ENCODE measurements at places on chromosomes 4 and X. TPM values are rescaled to one million over a fixed set of nuclear protein-coding genes. Genes with fewer than 3 reads are reported as not detected.

MAGEB6 gene
- total RNA-seq: not detected

FGF16 gene
- total RNA-seq: not detected

PNMA6F gene
- not detected for total RNA-seq

ERAS gene
- total RNA-seq: not detected

PDE5A gene
- total RNA-seq: 3.0 TPM

DNA sequence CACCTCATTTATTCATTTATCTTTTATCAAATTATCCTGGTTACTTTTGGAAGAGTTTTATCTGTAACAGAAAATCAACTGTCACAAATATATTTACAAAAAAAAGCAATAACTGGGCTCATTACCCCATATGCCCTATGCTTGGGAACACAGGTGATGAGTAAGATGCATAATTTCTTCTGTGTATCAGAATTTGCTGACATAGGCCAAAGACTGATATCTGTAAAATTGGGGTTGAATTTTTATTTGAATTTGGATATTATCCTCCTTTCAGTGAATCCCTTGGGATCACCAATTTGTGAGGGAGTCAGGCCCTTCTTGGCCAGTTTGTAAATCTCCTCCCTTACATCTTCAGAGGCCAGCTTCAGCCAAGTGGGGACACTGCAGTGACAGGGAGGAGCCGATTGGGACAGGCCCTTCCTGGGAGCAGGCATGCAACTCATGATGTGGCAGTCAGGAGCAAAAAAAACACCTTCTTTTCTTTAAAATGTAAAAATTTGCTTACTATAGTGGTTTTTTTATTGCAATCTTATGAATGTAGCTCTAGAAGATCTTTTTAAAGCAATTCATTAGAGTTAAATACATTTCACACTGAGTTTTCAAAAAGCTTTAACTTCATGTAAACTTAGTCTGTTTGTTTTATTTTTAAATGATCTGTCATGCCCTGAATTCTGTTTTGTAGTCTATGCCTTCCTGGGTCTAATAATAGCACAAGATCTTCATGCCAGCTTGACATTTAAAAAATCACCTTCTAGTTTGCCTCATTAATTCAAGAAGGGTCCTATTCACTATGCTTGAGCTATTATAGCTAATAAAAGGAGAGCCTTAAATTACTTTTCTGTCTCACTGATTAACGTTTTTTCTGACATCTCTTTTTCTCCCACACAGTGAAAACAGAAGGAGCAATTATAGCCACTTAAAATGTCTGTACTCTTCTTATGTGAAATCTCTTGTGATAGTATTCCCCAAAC lies 136.6 kb upstream of the SPRY1 start:
- H3K27ac ChIP-seq: no peak overlapping the region
- H3K4me3 ChIP-seq: no peak overlapping the region
- H3K4me1 ChIP-seq: no peaks in the 10 kb centered on the region

DNA sequence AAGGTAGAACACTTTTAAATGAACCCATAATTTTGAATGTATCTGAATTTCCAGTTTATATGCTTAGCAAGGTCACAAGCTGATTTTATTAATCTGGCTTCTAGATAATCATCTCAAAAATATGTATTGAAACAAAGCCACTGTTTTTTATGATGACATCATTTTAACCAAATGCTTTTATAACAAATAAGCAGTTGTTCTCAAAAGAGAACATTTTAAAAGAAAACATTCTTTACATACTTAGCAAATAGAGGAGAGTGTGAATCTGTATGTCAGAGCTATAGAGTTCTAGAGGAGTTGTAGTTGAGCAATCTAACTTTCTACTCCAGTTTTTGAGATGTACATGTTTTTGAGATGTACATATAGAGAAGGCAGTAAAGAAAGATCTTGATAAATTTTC lies 42.5 kb downstream of the LAMP2 start:
- no peak overlapping the region for H3K4me3 ChIP-seq
- no peaks in the 10 kb centered on the region for H3K4me1 ChIP-seq
- H3K27me3 ChIP-seq: no peaks in the 10 kb centered on the region
- H3K36me3 ChIP-seq: no peaks in the 10 kb centered on the region
- no peak for DNase-seq
- H3K27ac ChIP-seq: no peak overlapping the region

GRCh38 chr4:14652522-14652921 lies 349.8 kb upstream of the CPEB2 start:
- H3K27ac ChIP-seq: no peak overlapping the region
- H3K27me3 ChIP-seq: no peaks in the 10 kb centered on the region
- no peaks in the 10 kb centered on the region for H3K36me3 ChIP-seq

- peak overlapping the region; percentile 88 for H3K27ac ChIP-seq
- H3K4me3 ChIP-seq: peak overlapping the region; percentile 10
- no peaks in the 10 kb centered on the region for H3K27me3 ChIP-seq
- peaks cover 57% of the 10 kb centered on the region for H3K4me1 ChIP-seq
Observed at GRCh38 chr4:99436976-99437722, 2.0 kb upstream of the ADH7 start.

DNA sequence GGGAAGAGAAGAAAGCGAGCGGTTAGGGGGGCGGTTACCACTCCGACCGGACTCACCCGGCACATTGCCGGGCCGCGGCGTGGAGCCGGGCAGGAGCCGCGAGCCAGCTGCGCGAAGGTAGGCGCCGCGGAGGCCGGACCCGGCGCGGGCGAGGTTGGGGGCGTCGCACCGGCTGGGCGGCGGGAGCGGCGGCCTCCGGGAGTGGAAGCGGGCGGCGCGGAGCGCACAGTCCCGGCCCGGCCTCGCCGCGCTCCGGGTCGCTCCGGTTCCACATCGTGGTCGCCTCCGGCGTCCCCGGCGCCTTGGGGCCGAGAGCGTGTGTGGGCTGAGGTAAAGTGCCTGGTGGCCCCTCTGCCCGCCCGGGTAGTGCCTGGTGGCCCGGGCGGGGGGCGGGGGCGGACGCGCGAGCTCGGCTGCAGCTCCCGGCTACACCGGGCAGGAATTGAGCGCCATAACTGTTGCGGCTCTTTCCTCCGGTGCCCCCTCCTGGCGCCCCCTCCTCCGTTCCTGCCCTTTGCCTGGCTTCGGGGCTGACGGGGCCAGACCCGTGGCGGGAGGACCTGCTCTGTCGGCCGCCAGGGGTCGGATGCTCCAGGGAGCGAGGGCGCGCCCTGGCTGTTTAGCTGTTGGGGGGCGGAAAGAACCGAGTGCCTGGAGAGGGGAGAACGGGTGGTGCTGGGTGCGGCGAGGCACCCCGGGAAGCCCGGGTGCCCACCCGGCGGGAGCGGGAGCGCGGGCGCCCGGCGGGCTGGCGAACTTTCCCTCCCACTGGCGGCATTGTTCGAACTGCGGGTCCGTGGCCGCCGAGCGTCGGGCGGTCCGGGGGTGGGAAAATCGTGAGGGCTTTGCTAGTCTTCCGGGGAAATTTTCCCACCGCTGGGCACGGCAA lies 626 bp downstream of the JADE3 start:
- H3K4me3 ChIP-seq: peak overlapping the region; percentile 76
- no peaks in the 10 kb centered on the region for H3K4me1 ChIP-seq

DNA sequence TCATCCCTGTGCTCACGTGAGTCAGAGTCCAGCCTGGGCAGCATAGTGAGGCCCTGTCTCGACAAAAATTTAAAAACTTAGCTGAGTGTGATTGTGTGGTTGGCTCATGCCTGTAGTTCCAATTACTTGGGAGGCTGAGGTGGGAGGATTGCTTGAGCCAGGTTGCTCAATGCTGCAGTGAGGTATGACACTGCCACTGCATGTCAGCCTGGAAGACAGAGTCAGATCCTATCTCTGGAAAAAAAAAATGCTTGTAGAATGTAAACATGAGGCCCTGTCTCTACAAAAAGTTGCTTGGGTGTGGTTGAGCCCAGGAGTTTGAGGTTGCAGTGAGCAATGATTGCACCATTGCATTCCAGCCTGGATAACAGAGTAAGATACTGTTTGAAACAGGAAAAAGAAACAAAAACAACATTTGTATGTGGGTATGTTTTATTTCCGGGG lies 11.3 kb upstream of the YTHDC1 start:
- H3K27me3 ChIP-seq: peaks cover 5% of the 10 kb centered on the region
- H3K4me1 ChIP-seq: no peaks in the 10 kb centered on the region
- DNase-seq: no peak
- no peak overlapping the region for H3K27ac ChIP-seq

DNA sequence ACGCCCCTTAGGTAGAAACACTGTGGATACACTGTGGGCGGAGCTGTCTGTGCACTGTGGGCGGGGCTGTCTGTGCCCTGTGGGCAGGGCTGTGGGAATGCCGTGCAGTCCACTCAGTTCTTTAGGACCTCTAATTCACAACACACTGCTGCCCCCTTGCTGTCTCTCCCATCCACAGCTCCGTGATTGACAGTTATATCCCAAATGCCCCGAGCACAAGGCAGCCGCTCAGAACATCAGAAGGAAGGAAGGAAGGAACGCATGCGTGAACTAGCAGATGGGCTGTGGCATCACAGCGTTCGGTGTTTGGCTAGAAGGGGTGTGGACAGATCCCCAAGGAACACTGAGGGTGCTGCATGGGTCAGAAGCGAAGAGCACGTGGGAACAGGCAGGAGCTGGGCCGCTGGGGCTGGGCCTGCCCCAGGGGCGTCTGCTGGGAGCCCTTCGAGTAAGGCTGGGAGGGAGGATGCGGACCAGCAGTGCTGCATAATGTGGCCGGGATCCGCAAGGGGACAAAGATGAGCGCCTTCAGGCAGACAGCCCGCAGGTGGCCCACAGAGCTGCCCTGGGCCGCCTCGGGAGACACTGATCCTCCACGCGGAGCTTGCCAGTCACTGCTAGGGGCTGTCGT lies 29.8 kb downstream of the ACOX3 start:
- peaks cover 96% of the 10 kb centered on the region for H3K36me3 ChIP-seq
- no peak overlapping the region for H3K4me3 ChIP-seq
- H3K27me3 ChIP-seq: no peaks in the 10 kb centered on the region
- DNase-seq: no peak
- H3K4me1 ChIP-seq: peaks cover 4% of the 10 kb centered on the region

GRCh38 chr4:55173580-55173979 lies 48.2 kb upstream of the KDR start:
- no peak for DNase-seq
- no peak overlapping the region for H3K4me3 ChIP-seq
- no peaks in the 10 kb centered on the region for H3K4me1 ChIP-seq
- H3K27me3 ChIP-seq: no peaks in the 10 kb centered on the region

- no peak for DNase-seq
- H3K27ac ChIP-seq: no peak overlapping the region
- no peaks in the 10 kb centered on the region for H3K27me3 ChIP-seq
Observed at GRCh38 chrX:153526042-153526441, 8.6 kb downstream of the ATP2B3 start.

GRCh38 chr4:174423257-174423944 lies 98.9 kb downstream of the HPGD start:
- DNase-seq: no peak
- H3K36me3 ChIP-seq: no peaks in the 10 kb centered on the region
- H3K4me3 ChIP-seq: no peak overlapping the region
- peak overlapping the region; percentile 66 for H3K27ac ChIP-seq
- no peaks in the 10 kb centered on the region for H3K27me3 ChIP-seq

- H3K36me3 ChIP-seq: peaks cover 20% of the 10 kb centered on the region
- no peak overlapping the region for H3K27ac ChIP-seq
- H3K4me3 ChIP-seq: no peak overlapping the region
- no peak for DNase-seq
- H3K4me1 ChIP-seq: no peaks in the 10 kb centered on the region
Observed at GRCh38 chr4:1323635-1324442, 23.2 kb upstream of the UVSSA start.

- H3K4me1 ChIP-seq: no peaks in the 10 kb centered on the region
- H3K27ac ChIP-seq: peak overlapping the region; percentile 78
- H3K27me3 ChIP-seq: no peaks in the 10 kb centered on the region
- no peak overlapping the region for H3K4me3 ChIP-seq
- DNase-seq: no peak
Observed at GRCh38 chrX:65920620-65921019, 119.3 kb downstream of the VSIG4 start.

DNA sequence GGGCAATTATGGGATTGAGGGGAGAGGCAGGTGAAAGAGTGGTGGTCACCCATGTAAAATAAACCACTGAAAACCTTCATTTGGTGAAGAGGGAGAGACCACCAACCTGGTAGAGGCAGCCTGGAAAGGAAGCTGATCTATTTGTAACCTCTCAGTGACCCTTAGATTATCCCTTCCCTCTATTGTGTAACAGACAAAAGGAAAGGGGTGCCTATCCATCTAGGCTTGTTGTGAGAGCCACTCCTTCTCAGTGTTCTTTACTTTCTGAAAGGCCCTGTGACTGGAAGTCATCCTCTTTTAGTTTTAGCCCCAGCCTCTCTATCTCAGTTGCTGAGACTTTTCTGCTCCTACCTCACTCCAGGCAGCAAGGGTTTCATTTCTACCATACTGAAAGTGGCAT lies 142.4 kb downstream of the TMEM164 start:
- no peak for DNase-seq
- H3K36me3 ChIP-seq: no peaks in the 10 kb centered on the region
- no peaks in the 10 kb centered on the region for H3K27me3 ChIP-seq
- H3K4me3 ChIP-seq: no peak overlapping the region
- H3K4me1 ChIP-seq: peaks cover 50% of the 10 kb centered on the region

DNA sequence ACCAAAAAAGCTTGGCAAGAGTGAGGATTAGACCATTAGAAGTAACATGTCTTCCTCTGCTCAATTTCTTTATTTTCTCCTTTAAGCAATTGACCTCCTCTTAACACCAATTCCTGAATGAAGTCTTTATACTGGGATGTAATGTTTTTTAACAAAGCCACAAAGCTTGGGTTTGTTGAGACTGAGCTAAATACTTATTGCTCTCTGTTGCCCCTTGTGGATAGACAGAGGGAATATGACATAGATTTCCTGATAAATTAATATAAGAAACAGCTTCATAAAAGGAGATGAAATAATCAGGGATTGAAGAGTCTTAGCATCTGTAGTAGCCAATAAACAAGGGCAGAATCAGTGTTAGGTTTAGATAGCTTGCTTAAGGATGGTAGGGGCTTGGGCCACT lies 57.6 kb downstream of the CCDC160 start:
- no peak overlapping the region for H3K27ac ChIP-seq
- H3K27me3 ChIP-seq: no peaks in the 10 kb centered on the region

- no peak overlapping the region for H3K4me3 ChIP-seq
- no peaks in the 10 kb centered on the region for H3K4me1 ChIP-seq
- H3K27me3 ChIP-seq: no peaks in the 10 kb centered on the region
- no peaks in the 10 kb centered on the region for H3K36me3 ChIP-seq
- no peak for DNase-seq
- no peak overlapping the region for H3K27ac ChIP-seq
Observed at GRCh38 chr4:71201057-71201456, 137.8 kb upstream of the SLC4A4 start.

DNA sequence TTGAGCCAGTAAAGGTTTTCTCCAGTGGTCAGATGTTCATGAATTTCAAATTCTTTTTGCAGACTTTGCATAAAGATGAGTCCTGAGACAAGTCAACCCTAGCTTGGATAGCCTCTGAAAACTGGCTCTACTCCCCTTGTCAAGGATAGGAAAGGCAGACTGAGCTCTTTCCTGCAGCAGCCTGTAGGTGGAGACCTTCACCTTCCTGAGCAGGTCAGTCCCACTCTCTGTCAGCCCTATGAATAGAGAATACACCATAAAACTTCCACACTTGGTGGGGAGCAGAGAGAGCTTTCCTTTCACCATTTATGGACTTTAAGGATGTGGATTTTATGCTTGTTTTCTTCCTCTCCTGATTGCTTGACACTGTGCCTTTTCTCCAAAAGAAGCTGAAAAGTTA lies 41.9 kb downstream of the PCDH19 start:
- no peaks in the 10 kb centered on the region for H3K27me3 ChIP-seq
- H3K36me3 ChIP-seq: no peaks in the 10 kb centered on the region
- no peak for DNase-seq
- H3K27ac ChIP-seq: no peak overlapping the region
- no peaks in the 10 kb centered on the region for H3K4me1 ChIP-seq
